Fibroblast of pulmonary artery (primary cell): ENCODE measurements at places on chromosomes 7 and 10.

- no peak for DNase-seq
Measured at GRCh38 chr7:142881586-142882337, 3.8 kb downstream of the TRPV6 start.

DNA sequence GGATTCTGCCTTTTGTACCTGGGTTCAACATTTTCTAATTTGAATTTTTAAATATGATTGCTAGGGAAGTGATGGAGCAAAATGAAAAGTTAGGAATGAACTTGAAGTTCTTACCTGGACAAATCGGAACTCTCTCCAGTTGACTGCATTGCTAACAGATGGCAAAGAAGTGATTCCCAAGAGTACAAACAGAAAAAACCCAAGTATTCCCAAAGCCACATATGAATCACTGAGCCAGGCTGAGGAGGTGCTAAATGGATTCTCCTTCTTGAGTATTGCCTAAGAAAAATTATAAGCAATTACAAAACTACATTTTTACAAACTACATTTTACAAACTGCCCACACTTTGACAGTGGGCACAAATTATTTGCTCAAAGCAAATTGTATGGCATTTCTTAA, 25.9 kb downstream of the STEAP4 start:
- no peak for DNase-seq

- peak; percentile 94 for DNase-seq
Measured at GRCh38 chr7:40437498-40437897, 302.7 kb downstream of the SUGCT start.

DNA sequence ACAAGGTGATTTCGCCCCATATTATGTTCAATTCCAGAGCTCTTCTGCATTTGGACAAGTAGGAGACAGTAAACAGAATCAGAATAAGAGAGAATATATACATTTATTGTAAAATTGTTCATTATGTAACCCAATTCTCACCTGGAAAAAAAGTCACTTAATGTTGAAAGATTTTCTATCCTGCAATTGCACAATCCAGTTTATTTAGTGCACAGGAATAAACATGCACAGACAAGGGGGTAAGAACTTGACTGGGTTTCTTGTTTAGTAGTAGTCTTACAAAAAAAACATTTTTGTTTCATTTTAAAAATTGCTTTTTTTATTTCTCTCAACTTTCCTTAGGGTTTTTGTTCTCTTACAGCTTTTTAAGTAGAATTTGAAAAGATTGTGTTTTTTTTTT, 126.6 kb downstream of the SAMD9 start:
- DNase-seq: no peak

DNA sequence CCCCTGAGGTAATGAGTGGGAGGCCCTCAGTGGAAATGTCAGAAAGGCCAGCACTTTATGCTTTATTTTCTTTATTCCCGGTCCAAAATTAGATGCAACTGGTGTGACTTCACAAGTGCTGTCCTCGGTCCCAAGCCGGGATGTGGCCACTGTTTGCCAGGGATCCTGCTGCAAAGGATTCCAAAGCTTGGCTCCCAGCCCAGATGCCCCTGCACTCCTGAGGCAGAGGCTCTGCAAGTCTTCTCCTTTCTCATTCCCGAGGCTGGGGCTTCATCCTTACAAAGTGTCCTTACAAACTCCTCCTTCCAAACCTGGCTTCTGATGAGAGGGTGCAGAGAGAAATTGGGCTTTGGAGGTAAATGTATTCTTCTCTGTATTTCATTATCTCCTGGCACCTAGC, 544.3 kb upstream of the DPP6 start:
- no peak for DNase-seq

- DNase-seq: no peak
Measured at GRCh38 chr7:7002418-7003062, 176.5 kb upstream of the CCZ1B start.

DNA sequence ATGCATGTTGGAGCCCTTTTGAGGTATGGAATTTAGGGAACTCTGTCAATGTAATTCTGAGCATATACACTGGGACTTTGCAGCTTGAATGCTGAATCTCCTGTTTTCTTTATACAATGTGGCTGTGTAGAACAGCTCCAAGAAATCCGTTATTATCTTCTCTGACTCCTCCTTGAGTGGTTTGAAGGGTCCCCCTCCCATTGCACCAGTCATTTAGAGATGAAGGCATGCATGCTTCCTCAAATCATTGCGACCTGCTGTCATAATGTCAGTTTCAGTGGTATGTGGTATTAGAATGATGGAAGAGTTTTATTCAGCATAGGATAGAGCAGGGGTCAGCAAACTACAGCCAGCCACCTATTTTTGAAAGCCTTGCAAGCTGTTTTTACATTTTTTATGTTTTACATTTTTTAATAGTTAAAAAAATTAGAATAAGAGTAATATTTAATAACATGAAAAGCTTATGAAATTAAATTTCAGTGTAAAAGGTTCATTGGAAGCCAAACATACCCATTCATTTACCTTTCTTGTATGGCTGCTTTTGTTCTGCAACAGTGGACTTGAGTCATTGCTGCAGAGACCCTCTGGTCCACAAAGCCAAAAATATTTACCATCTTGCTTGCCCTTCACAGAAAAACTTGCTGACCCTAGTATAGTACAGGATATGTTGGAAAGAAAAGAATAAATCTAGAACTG, 8.1 kb downstream of the STK17A start:
- no peak for DNase-seq

GRCh38 chr7:86089455-86089854, 554.3 kb upstream of the GRM3 start:
- no peak for DNase-seq

DNA sequence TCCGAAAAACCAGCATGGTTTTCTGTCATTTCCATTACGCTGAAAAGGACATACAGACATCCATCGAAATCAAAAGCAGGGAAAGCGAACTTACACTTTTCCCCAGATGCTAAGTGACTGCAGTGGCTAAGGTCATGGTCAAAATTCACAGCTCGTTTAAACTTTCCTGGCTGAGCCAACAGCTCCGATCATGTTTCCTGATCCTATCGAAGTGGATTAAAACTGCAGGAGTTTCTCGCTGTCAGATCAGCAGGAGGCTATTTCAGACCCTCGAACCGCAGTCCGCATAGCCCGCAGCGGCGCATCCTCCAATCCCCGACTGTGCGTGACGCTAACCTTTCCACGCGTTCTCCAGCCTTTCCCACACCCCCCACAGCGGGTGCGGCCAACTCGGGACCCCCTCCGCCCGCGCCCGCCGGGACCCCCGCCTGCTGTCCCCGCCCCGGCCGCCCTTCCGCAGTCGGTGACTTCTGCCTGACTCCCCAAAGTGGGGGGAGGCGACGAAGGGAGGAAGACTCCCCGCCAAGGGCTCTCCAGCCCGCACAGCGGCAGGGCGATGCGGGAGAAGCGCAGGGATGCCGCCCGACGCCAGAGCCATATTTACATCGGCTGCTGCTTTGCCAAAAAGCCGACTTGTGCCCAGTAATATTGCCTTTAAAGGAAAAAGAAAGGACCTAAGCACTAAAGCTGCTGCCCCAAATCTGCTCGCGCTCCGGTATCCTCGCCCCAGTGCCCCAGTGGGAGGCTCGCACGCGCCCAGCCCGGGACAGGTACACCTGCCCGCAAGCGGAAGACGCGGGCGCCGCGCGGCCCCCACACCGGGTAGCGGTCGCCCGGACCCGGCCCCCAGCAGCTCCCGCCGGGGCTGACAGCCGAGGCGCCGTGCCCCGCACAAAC, 1.2 kb downstream of the PIP4K2A start:
- DNase-seq: peak; percentile 24

DNA sequence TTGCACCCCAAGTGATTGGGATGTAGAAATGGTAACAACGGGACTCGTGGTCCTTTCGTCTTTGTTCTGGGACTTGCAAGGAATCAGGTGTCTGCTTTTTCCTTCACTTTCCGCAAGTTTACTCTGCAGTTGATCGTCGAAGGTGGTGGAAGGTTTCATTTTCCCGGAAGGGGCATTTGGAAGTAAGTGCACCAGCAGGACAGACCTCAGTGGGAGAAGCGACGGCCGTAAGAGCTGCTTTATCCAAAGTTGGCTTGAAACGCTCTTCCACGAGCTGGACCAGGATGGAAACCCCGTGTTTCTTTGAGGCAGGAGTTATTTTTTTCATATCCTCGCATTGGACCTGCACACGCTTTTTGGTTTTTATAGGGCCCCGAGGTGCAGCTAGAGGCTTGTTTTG, 1.2 kb downstream of the BRI3 start:
- no peak for DNase-seq

- DNase-seq: no peak
Measured at GRCh38 chr7:27269455-27269854, 26.9 kb downstream of the EVX1 start.

- peak; percentile 88 for DNase-seq
Measured at GRCh38 chr7:137169282-137169698, 174.2 kb downstream of the PTN start.

GRCh38 chr10:14374745-14375445, 44.2 kb upstream of the FRMD4A start:
- peak; percentile 63 for DNase-seq

DNA sequence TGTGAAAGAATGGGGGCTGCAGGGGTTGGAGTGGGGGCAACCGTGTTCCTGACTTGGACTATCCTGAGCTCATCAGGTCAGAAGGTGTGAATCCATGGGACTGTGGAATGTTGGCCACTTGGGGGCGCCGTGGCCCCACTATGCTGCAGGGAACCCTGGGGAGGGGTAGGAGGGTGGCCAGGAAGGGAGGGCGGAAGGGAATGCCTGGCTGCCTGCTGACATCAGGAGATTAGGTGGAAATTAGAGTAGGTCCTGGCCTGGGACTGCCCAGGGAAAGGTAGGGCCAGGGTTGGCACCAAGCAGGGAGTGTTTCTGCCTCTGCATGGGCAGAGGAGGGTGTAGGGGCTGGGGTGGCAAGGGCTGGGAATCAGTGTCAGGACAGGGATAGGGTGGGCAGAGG, 65.8 kb upstream of the PRSS58 start:
- no peak for DNase-seq

GRCh38 chr10:130875116-130875515, 436.4 kb downstream of the TCERG1L start:
- DNase-seq: no peak

GRCh38 chr10:16966991-16967865, 150.0 kb upstream of the RSU1 start:
- peak; percentile 42 for DNase-seq

DNA sequence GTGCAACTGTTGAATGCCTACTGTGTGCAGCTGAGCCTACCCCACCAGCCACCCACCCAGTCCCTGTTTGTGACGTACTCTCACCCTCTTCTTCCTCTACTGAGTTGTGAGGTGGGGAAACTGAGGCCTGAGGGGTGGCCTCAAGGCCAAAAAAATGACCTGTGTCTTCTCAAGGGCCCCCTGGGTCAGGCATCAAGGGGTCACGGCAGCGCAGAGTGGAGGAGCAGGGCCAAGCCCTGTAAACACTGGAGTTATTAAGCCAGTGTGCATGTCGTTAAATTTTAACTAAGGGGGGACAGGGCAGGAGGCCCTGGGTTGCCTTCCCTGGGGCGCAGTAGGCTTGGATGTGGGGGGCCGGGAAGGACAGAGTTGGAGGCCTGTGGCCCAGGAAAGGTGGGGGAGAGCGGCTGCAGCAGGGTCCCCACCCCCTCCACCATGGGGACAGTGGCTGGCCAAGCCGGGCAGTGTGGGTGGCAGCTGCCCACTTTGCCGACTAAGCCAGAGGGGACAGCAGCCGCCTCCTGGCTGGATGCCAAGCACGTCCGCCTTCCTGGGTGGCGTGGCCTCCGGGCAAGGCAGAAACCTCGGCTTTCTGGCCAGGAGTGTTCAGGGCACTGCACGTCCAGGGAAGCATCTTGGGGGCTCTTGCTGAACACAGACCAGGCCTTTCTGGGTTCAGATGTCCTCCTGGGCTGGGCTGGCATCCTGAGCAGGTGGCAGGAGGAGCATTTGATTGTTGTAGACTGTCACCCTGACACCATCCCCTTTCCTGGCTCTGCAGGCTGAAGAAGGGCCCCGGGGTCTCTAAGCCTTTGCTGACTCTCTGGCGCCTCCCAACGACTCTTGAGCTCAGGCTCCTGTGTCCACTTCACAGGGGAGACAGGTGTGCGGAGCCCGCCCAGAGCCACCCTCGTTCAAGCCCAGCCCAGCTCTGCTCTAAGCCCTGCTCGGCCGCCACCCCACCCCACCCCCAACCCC, 1.9 kb downstream of the SLC29A4 start:
- no peak for DNase-seq

DNA sequence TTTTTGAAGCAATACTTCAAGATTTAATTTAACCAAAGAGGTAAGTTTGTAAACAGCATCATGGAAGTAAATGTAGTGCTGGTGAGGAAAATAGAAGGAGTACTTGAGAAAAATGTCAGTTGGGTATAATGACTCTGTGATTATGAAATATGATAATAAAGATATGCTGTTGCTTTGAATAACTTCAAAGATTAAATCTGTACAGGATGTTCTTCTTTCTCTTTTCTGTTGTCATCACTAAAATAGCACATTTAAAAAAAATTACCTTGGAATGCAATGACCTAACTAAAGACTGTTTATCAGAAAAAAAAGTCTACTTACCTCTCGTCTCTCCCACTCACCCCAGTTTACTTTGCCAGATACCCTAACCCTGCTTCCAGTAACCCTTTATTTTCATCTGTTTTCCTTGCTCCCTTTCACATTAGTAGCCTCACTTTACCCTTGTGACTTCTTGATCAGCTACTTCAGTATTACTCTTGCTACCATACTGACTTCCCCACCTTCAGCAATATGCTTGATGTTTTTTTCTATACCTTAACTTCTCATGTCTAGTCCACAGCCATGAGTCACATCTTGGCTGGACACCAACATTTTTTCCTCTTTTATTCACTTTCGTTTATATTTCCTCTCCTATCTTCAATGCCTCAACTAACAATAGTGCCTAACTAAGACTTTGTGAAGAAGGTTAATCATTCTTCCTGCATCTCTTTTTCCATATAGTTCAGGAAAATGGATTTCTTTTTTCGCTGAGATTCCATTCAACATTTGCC, 29.7 kb upstream of the TAS2R16 start:
- DNase-seq: peak; percentile 78

DNA sequence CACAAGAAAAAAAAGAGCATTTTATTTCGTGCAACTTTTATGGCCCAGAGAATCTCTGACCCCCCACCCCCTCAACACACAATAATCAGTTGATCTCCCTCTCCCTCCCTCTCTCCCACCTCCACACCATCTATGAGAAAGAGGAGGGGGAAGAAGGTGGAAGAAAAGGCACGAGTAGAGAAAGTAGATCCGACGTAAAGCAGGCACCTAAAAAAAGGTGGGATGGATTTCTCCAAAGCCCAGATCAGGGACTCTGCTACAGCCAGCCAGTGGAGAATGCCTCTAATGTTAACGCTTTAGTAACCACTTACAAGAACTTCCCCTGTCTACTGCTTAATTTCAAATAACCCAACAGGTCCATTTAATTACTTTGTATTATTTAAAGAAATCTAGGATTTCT, 24.4 kb downstream of the KMT2C start:
- DNase-seq: no peak
